ENCODE measurements at places on chromosomes 6 and 20.

- DNase-seq = no peak
Measured at GRCh38 chr6:165204807-165205545, 104.4 kb downstream of the C6orf118 start.

GRCh38 chr6:39224011-39224410 lies 5.3 kb downstream of the KCNK5 start:
- DNase-seq = no peak

GRCh38 chr6:34526992-34527728 lies 29.0 kb downstream of the SPDEF start:
- DNase-seq = peak; percentile 96

GRCh38 chr6:166573511-166574216 lies 12.8 kb downstream of the RAMACL start:
- no peak for DNase-seq

- DNase-seq = no peak
Measured at GRCh38 chr6:95117236-95117635, 460.1 kb upstream of the MANEA start.

DNA sequence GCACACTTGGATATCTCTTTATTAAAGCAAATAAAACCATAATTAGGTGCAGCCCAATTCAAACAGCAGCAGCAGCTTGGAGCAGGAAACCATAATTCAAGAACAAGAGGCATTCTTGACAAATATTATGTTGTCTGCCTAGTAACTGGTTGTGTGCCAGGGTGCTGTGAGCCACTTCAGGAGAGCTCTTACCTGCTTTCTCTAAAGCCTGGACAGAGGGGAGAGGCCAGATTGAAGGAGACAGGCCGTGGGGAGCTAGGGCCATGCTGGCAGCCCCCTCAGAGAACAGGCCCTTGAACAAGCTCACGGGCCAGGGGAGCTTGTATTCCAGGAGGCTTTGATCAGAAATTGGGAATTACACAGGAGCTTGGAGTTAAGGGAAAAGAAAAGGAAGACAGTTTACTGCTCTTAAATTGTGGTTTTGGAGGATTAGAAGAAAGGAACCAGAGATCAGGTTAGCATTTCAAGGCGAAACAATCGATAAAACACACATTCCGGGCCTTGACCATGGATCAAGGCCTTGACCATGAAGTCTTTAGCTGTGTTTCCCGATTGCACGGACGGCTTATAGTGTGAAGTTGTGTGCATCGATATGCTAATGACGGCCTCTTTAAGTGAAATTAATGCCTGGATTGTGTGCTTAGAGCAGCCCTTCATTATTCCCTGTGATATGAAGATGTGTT lies 69.8 kb upstream of the NKX2-2 start:
- no peak for DNase-seq

- DNase-seq = no peak
Measured at GRCh38 chr6:10901770-10902169, 14.9 kb downstream of the SYCP2L start.

GRCh38 chr6:14569394-14569793 lies 451.8 kb downstream of the CD83 start:
- DNase-seq = no peak

DNA sequence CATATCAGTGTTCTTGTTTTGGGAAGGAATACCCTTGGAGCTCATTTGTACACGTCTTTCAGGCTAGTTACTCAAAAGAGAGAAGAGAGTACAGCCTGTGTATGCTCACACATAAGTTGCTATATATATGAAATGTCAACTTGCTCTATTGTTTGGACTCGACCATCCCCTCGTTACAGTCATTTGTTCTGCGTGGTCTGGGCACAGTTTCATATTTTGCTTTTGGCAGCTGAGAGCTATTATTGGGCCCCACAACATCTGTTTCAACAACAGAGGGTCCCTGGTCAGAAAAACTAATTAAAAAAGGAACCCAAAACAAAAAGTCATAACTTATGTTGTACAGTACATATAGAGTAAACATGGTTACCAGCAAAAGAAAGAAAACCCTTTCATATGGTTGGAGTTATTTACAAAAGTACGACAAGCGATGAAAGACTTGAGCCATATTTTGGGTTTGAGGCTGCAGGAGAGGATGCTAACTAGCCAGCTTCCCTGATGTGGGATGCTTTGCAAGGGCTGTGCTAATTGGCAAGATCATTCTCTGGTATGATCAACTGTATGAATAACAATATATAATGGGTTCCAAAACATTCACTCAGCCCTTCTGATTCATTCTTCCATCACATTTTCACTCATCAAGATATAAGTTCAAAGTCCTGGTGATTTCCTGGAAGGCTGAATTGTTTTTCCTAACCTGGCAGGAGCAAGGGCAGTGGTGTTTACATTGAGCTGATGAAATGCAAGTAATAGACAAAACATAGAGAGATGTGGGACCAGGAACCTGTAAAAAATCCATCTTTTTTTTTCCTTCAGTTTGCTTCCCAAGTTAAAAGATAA lies 137.9 kb downstream of the RPS12 start:
- no peak for DNase-seq

- no peak for DNase-seq
Measured at GRCh38 chr6:137761072-137761471, 106.0 kb upstream of the TNFAIP3 start.

DNA sequence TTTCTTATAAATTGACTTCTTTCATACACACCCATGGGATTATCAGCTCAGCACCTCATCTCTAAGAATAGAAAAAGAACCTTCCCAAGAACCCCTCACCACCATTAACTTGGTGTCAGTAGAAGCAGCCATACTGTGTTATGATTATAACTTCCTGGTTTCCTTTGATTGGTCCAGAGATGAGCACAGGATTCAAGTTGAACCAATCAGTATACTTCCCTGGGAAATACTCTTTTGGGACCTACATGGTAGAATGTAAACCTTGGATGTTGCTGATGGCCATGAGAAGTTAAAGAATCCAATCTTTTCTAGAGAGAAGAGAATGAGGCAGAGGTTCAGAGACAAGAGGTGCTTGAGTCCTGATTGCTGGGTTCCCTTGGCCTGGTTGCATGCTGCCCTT lies 190.8 kb downstream of the BMP7 start:
- DNase-seq = no peak

DNA sequence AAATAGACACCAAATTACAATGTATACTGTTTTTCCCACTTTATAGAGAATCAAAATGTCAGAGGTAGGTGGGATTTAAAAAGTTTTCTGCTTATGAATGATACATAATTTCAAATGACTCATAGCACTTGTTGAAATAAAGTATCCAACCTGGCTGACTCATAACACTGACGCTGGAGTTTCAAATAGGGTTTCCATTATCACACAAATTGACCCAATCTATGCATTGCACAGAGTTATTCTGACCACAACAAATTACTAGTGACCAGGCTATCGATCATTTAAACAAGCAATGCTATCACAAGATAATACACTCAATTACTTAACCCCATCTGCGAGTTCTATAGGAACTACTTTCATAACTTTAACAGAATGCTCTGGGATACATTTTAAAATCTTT lies 31.9 kb upstream of the PRELID3B start:
- DNase-seq = peak; percentile 5

DNA sequence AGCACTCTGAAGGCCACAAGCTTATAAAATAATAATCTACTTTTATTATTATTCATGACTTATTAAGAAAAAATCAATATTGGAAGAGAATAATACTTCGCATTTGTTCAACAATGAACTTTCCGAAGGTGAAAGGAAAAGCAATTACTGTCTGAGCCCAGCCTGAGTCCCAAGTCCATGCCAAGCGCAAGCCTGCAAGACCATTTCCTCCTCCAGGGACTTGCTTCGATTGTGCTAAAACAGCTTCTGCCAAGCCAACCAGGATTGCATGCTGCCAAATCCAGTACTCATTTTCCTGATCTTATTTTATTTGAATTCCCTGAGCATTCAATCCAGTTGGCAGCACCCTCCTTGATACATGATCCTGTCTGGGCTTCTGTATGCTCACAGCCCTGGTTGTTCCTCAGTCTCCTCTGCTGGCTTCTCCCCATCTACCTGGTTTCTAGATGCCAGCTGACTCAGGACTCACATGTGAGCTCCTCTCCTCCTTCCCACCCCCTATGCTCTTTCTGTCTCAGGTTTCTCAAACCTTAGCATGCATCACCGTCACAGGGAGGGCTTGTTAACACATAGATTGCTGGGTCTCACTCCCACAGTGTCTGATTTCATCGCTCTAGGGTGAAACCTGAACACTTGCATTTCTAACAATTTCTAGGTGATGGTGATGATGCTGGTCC lies 55.9 kb upstream of the PSMF1 start:
- DNase-seq = no peak

DNA sequence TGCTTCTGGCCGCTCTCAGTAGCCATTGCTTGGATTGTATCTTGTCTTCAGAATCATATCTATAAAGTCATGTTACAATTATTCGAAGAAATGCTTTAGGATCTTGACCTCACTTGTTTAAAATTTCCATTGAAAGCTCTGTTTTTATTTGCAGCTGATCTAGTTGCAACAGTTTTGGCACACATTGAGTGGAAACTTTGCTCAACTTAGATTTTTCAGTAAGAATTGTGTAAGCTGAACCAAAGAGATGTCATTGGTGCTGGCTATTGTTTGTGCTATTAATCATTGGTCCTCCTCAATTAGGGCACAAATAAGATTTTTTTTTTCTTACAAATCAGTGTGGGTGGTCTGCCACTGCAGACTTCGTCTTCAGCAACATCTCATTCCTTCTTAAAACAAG lies 649.2 kb downstream of the MMUT start:
- peak; percentile 39 for DNase-seq

DNA sequence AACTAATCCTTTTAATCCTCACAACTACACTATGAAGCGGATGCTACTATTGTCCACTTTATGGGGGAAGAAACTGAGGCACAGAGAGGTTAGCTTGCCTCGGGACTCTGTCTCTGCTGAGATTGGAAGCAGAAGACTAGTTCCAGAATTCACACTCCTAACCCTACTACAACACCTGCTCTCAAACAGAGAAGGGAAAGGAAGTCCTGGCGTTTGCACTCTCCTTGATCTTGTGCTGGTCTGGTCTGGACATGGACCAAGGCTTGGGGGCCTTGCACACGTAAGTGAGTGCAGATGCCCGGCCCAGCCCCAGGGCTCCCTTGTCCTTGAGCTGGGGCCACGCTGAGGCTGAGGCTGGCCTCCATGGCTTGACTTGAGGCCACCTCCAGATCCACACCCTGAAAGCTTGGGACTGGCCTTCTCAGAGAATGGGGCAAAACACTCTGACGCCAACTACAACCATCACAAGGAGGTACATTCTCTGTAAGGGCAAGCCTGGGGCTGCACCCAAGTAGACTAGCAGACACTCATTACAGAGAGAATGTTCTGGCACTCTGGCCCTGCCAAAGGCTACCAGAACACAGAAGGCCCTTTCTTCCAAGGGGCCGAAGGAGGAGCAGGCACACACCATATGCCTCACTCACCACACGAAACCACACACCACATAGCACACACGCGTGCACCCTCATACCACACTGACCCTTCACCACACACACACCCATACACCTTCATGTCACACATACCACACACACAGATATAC lies 33.3 kb upstream of the EZR start:
- no peak for DNase-seq

- DNase-seq = peak; percentile 1
Measured at GRCh38 chr6:92810913-92811312, 608.4 kb downstream of the EPHA7 start.

- DNase-seq = no peak
Measured at GRCh38 chr6:15730442-15730841, 67.6 kb upstream of the DTNBP1 start.

GRCh38 chr6:69880601-69881000 lies 14.2 kb downstream of the COL19A1 start:
- DNase-seq = no peak

GRCh38 chr6:167141667-167142432 lies 15.9 kb downstream of the GPR31 start:
- DNase-seq = no peak

- no peak for DNase-seq
Measured at GRCh38 chr6:29201966-29202365, 31.3 kb downstream of the OR2J2 start.

- peak; percentile 63 for DNase-seq
Measured at GRCh38 chr6:13767121-13767808, 47.1 kb downstream of the MCUR1 start.

- no peak for DNase-seq
Measured at GRCh38 chr6:20310185-20310584, 91.5 kb upstream of the E2F3 start.

GRCh38 chr6:106496823-106497222 lies 132.5 kb downstream of the RTN4IP1 start:
- DNase-seq = no peak

DNA sequence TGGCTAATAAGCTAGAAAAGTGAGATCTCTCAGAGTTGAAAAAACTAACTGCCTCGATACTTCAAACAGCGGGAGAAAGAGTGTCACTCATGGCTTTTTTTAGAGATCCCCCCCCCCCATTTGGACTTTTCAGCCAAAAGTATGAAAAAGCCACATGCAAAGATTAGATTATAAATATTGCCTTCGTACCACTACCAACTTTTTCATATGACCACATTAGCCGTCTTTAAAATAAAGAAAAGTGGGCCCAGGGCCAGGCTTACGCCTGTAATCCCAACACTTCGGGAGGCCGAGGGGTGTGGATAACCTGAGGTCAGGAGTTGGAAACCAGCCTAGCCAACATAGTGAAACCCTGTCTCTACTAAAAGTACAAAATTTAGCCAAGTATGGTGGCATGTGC lies 4.4 kb downstream of the PGK2 start:
- DNase-seq = no peak

GRCh38 chr20:56897958-56898349 lies 268.8 kb downstream of the TFAP2C start:
- DNase-seq = no peak

- DNase-seq = peak; percentile 36
Measured at GRCh38 chr6:40962241-40962640, 76.8 kb downstream of the UNC5CL start.

- no peak for DNase-seq
Measured at GRCh38 chr6:108353853-108354252, 59.0 kb downstream of the AFG1L start.

- no peak for DNase-seq
Measured at GRCh38 chr6:150738092-150738629, 127.3 kb upstream of the MTHFD1L start.

Measured in adipocyte (in vitro differentiated cells).